Memory B cell (primary cell): ENCODE measurements at places on chromosomes 4 and X.
A peak's percentile ranks its signal among the peaks of the same experiment; 100 is the strongest.

DNA sequence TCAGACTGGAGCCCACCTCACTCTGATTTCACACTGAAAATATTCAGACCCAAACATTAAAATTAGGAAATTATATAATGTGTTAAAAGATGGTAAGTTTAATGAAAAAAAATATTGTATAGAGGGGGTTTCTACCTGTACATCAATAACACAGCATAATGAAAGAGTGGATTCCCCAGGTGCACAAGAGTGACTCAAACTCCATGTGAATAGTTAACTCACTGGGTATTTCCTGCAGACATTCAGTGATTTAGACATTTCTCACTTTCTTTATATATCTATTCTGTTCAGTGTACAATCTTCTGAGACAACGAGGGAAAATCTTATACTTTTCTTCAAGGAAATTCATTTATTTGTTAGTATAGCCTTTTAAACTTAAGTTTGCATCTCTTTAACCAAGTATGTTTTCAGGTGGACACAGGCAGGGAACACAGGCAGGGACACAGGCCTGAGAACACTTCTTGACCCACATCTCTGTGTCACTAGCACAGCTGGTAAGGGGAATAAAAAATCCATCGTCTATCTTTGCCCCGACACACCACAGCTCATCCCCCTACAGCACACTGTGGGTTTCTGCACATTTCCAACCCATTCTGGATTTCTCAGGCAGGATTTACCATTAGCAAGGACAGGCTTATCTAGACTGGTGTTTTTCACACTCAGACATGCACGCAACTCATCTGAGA lies 525.5 kb upstream of the BOD1L1 start:
- no peak for DNase-seq

GRCh38 chr4:142386449-142386848 lies 459.7 kb downstream of the INPP4B start:
- no peak for DNase-seq

DNA sequence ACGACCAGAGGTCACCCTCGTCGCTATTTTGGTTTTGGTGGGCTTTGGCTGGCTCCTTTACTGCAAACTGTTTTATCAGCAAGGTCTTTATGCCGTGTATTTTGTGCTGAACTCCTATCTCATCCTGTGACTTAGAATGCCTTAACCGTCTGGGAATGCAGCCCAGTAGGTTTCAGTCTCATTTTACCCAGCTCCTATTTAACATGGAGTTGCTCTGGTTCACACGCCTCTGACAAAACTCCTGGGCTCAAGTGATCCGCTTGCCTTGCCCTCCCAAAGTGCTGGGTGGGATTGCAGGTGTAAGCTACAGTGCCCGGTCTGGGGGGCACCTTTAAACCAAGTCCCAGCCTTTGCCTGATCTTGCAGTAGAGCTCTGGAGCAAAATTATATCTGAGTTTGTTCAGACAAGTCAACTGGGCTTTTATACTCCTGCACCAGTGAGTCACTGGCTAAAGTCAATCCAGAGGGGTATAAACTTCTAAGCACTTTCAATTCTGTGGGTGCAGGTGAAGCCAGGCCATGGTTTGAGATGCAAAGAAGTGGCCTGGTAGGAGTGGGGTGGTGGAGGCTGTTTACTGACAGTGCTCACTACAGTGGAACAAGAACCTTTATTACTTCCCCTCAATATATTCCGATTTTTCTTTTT lies 50.2 kb downstream of the MGST2 start:
- DNase-seq: no peak

DNA sequence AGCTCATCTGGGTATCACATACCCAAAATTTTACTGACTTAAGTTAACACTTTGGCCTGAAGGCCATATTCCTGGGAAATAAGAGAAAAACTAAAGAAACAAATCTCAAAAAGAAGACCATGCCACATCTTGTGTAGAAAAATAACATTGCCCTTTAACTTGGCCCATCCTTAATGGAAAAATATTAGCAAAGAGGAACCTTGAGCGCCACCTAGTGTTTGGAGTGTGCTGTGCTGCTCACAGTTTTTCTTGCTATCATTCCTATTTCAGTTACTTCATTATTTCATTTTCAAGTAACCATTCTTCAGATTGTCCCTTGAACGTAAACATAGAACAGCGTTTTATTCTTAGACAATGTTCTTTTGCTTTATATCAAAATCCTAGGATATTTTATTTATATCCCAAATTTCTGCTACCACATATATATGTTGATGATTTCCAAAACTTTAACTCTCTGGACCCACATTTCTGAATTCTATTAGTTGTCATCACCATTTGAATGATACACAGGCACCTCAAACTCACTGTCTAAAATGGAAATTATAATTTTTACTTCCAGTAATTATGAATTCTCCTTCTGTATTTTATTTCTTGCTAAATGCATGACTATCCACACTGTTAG lies 999.0 kb upstream of the ADGRL3 start:
- DNase-seq: no peak

GRCh38 chr4:83561381-83561780 lies 25.5 kb downstream of the GPAT3 start:
- no peak for DNase-seq

GRCh38 chr4:93771640-93772411 lies 56.7 kb upstream of the ATOH1 start:
- DNase-seq: no peak

DNA sequence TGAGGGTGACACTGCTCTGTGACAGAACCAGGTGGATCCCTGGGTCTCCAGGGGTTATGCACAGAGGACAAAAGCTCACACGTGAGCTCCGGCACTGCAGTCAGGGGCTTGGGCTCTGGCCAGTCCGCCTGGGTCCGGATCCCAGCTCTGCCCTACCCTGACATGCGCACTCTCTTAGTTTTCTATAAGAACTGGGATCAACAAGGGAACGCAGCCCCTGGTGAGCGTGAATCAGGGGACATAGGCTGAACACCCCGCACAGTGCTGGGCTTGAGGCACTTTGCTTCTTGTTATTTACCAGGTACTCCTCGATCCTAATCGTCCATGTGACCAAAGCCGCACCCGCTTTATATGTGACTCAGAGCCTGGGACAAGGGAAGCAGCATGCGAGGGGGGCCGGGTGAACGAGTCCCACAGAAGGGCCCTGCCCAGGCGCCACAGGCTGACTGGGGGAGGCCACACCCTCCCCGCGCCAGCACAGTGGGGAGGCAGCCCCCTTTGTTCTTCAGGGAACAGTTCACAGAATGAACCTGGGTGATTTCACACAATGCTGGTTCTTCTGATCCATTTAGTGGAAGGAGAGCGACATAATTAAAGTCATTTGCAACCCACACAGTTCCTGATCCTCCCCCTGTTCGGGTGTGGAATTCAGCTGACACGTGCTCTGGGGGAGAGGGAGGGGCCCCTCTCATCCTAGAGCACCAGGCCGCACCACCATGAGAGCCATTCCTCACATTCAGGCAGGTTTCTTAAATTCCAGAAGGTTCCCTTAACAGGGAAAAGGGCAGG lies 55.5 kb downstream of the WFS1 start:
- DNase-seq: no peak

DNA sequence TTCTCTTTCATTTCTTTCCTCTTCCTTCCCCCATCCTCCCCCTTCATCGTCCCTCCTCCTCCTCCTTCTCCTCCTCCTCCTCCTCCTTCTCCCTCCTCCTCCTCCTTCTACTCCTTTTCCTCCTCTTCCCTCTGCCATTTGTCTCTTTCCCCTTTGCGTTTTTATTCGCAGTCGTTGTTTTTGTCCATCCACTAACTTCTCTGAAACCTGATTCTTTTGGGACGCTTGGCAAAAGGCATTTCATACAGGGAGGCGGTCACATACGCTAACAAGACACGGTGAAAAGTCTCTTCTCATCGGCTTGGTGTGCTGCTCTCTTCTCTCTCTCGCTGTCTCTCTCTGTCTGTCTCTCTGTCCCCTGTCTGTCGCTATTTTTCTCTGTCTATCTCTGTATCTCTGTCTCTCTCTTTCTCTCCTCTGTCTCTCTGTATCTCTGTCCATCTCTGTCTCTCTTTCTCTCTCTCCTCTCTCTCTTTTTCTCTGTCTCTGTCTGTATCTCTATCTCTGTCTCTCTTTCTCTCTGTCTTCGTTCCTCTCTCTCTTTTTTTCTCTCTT lies 5.4 kb upstream of the SHOX start:
- DNase-seq: no peak

DNA sequence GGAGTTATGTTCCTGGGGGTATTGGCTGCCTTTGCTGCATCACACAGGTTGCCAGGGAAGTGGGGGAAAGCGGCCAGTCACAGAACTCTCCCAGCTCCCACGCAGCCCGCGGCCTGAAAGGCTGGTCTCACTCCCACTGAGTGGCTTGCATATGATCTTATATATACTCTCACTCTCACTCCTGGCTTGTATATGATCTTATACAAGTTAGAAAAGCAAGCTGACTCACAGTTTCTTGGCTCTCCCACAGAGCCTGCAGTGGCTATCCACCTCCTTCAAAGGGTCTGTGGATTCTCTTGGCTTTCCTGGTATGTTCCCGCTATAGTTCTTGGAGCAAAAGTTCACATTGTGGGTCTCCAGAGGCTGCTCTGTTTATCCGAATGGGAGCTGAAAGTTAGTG lies 833.5 kb upstream of the GALNTL6 start:
- DNase-seq: no peak

DNA sequence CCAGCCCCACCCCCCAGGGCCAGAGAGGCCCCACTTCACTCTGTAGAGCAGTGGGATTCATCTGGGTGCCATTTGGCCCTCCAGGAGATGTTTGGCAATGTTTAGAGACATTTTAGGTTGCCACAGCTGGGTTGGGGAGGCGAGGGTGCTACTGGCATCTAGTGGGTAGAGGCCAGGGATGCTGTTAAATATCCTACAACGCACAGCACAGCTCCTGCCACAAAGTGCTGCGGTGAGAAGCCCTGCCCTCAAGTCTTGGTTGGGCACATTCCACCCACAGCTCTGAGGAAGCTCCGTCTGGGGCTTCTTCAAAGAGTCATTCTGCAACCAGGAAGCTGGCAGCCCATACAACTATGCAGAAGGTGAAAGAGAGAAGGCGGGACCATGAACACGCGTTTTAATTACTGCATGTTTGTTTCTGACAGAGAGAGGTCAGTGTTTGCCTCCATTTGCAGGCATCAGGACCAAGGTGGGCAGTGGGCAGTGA lies 48.1 kb upstream of the FAM9C start:
- DNase-seq: peak; percentile 25

DNA sequence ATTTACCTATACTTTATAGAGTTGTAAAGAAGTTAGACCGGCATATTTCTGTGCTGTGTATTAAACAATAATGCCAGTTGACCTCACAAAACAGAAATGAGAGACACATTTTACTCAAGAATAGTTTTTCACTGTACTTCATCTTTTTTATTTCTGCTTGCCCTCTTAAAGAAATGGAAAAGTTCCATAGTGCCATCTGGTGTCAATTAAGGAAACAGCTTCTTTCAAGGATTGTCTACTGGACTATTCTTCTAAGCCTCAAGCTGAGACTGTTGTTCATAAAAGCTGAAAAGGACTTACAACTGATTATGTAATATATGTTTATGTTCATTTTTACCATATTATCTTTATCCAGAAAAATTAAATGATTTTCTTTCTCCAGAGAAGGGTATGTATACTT lies 1523.7 kb downstream of the ARAP2 start:
- no peak for DNase-seq

DNA sequence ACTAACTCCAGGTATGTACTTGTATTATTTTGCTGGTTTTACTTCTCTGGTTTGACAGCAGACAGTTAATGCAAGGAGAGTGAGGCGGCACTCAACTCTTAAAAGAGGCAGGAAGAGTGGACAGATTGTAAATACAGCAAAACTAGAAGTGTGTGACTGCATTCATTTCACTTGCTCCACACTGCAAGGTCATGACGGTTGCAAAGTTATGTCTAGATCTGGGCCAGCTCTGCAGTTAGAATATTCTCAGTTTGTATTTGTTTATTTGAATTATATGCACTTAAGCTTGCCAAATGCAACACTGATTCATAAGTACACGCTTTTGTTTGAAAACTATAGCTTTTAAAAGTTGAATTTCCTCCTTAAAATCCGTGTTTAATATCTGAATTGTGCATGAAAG lies 148.9 kb downstream of the STIM2 start:
- DNase-seq: no peak

DNA sequence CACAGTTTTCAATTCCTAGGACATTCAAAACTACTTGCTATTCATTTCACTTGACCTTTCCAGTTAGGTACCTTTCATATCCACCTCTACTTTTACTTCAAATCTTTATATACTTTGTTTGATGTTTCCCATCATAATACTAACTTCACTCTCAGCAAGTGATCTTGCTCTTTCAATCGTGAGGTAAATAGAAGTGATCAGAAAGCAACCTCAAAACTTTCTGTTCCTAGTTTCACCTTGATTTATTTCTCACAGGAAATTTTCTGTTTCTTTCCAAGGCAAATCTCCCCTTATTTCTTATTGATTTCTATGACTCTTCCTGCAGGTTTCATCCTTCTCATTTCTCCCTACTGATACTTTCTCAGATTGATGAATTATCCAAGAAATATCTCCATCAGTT lies 623.5 kb downstream of the FSTL5 start:
- no peak for DNase-seq

- DNase-seq: no peak
These were observed 119.4 kb downstream of the AFAP1 start for GRCh38 chr4:7820031-7820818.

DNA sequence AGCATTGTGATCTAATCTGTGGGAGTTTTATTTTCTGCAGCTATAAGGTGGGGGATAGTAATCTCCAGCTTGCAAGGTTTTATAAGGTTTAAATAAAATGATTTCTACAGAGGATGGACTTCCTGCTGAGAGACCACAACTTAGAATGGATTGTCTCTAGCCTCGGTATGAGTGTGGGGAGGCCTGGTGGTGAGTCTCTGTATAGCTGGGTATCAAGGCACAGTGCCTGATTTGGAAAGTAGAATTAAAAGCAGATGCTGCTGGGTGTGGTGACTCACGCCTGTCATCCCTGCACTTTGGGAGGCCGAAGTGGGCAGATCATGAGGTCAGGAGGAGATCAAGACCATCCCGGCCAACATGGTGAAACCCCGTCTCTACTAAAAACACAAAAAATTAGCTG lies 162.0 kb upstream of the GATB start:
- no peak for DNase-seq
